ENCODE measurements at places on chromosomes 4 and X.

DNA sequence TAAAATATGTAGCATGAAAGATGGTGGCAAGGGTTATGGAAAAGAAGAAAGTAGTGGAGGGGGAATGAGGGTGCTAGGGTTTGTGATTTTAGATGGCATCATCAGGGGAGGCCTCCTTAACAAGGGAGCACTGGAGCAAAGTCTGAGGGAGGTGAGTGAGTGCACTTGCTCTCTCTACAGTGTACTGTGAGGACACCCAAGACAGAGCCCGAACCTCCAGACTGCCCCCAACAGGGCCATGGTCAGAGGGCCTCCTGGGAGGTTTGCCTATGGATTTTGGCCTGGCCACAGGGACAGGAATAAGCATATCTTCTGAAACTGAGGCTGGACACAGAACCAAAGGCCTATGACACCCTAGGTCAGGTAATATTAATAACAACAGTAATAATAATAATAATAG, 21.4 kb upstream of the PJA1 start:
- no peak overlapping the region for H3K4me3 ChIP-seq
- peaks cover 4% of the 10 kb centered on the region for H3K27me3 ChIP-seq
- no peak for DNase-seq
- H3K36me3 ChIP-seq, result no peaks in the 10 kb centered on the region
- no peak overlapping the region for H3K27ac ChIP-seq
- H3K4me1 ChIP-seq, result no peaks in the 10 kb centered on the region

- no peak for DNase-seq
- no peaks in the 10 kb centered on the region for H3K27me3 ChIP-seq
- no peak overlapping the region for H3K27ac ChIP-seq
- H3K4me3 ChIP-seq, result no peak overlapping the region
- no peaks in the 10 kb centered on the region for H3K36me3 ChIP-seq
Measured at GRCh38 chrX:15143825-15144121, 126.1 kb downstream of the ASB9 start.

GRCh38 chrX:1323315-1323714, 13.3 kb upstream of the IL3RA start:
- H3K4me1 ChIP-seq, result no peaks in the 10 kb centered on the region
- H3K36me3 ChIP-seq, result no peaks in the 10 kb centered on the region
- H3K27me3 ChIP-seq, result no peaks in the 10 kb centered on the region
- no peak overlapping the region for H3K27ac ChIP-seq
- H3K4me3 ChIP-seq, result no peak overlapping the region

DNA sequence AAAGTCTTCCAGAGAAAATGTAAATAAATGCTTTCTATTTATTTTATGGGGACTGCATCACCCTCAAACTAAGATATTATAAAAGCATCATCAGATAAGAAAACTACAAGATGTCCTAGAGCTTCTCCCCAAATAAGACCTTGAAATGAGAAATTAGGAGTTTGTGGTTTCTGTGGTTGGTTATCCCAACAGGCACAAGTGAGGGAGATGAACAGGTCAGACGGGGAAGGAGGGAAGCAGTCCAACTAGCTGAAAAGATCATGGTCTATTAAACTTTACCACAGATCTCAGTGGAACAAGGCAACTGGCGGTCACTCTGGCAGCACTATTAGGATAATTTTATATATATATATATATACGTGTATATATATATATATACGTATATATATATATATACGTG, 319.3 kb upstream of the GRID2 start:
- H3K36me3 ChIP-seq, result no peaks in the 10 kb centered on the region
- no peaks in the 10 kb centered on the region for H3K4me1 ChIP-seq
- no peak overlapping the region for H3K4me3 ChIP-seq

- H3K27ac ChIP-seq, result no peak overlapping the region
- peaks cover 5% of the 10 kb centered on the region for H3K36me3 ChIP-seq
- H3K27me3 ChIP-seq, result no peaks in the 10 kb centered on the region
- DNase-seq, result no peak
Measured at GRCh38 chrX:1380672-1381233, 11.2 kb downstream of the SLC25A6 start.

GRCh38 chr4:138945401-138945800, 70.2 kb upstream of the NOCT start:
- H3K36me3 ChIP-seq, result no peaks in the 10 kb centered on the region
- no peak overlapping the region for H3K27ac ChIP-seq
- H3K4me1 ChIP-seq, result no peaks in the 10 kb centered on the region
- no peak overlapping the region for H3K4me3 ChIP-seq
- no peaks in the 10 kb centered on the region for H3K27me3 ChIP-seq
- no peak for DNase-seq

- no peak overlapping the region for H3K27ac ChIP-seq
- H3K27me3 ChIP-seq, result no peaks in the 10 kb centered on the region
- no peaks in the 10 kb centered on the region for H3K36me3 ChIP-seq
- H3K4me3 ChIP-seq, result no peak overlapping the region
- no peak for DNase-seq
Measured at GRCh38 chr4:141686146-141686775, 49.9 kb downstream of the IL15 start.

Data from colonic mucosa (tissue), 4 donors.